ENCODE measurements at places on chromosomes 1 and 21. TPM values are rescaled to one million over a fixed set of nuclear protein-coding genes. Genes with fewer than 3 reads are reported as not detected.
A peak's percentile ranks its signal among the peaks of the same experiment; 100 is the strongest.

Gene KMO
- 8.7 TPM for total RNA-seq

Gene OR2T35
- not detected for total RNA-seq

GRCh38 chr1:3022511-3022973 lies 1.3 kb downstream of the ACTRT2 start:
- no peak overlapping the region for H3K4me3 ChIP-seq
- no peaks in the 10 kb centered on the region for H3K36me3 ChIP-seq
- no peak overlapping the region for H3K27ac ChIP-seq
- no peak for DNase-seq

GRCh38 chr1:170097449-170097948 lies 23.0 kb upstream of the KIFAP3 start:
- DNase-seq: no peak
- H3K36me3 ChIP-seq: no peaks in the 10 kb centered on the region
- no peaks in the 10 kb centered on the region for H3K27me3 ChIP-seq
- H3K27ac ChIP-seq: no peak overlapping the region
- no peaks in the 10 kb centered on the region for H3K4me1 ChIP-seq

DNA sequence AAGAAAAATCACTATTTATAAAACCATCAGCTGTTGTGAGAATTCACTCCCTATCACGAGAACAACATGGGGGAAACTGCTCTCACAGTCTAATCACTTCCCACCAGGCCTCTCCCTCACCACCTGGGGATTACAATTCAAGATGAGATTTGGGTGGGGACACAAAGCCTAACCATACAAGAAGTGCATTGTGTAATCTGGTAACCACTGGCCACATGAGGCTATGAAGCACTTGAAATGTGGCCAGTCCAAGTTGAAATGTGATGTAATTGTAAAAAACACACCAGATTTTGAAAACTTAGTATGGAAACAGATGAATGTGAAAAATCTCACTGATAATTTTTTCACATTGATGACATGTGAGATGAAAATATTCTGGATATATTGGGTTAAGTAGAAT lies 293.8 kb downstream of the TTLL7 start:
- no peak for DNase-seq
- no peaks in the 10 kb centered on the region for H3K27me3 ChIP-seq
- H3K36me3 ChIP-seq: no peaks in the 10 kb centered on the region
- H3K4me1 ChIP-seq: no peaks in the 10 kb centered on the region

DNA sequence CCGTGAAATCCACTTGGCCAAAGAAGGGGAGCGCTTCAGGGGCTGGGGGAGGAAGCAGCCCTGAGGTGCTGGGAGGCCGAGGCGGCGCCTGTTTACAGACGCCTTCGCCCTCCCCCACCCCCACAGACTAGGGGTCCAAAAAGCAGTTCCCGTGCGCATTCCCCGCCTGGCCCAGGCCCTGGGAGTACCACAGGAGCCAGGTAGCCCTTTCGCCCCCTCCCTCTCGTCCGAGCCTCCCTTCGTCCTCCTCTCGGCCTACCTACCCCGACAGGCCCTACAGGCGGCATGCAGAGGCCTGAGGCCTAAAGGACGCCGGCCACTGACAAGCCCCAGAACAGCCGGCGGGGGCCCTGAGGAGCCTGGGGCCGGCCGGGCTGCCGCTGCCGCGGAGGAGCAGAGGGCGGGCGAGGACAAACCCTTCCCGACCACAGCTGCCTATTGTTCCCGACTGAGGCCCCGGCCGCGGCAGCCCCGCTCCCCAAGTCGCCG lies 522 bp downstream of the RC3H1 start:
- H3K4me1 ChIP-seq: no peaks in the 10 kb centered on the region
- no peaks in the 10 kb centered on the region for H3K27me3 ChIP-seq
- peak; percentile 35 for DNase-seq
